ENCODE measurements at places on chromosomes 13 and 19. TPM values are rescaled to one million over a fixed set of nuclear protein-coding genes. Genes with fewer than 3 reads are reported as not detected.

Gene UBE2L5
- total RNA-seq: 0.09 TPM

Gene PTGIR
- 3.0 TPM for total RNA-seq

Gene ZNF71
- 4.4 TPM for total RNA-seq

Gene KRTDAP
- total RNA-seq: not detected

Gene IFNL1
- not detected for total RNA-seq

Gene ZNF878
- not detected for total RNA-seq

Gene ONECUT3
- total RNA-seq: not detected

Gene SCEL
- total RNA-seq: under 0.01 TPM

Gene EPSTI1
- 3.1 TPM for total RNA-seq

Gene PROZ
- total RNA-seq: not detected

Gene CGB3
- not detected for total RNA-seq

Gene VSTM2B
- total RNA-seq: not detected

Gene LILRB4
- total RNA-seq: not detected

Gene CD209
- total RNA-seq: not detected

Gene PGLYRP2
- not detected for total RNA-seq

Gene KLK6
- not detected for total RNA-seq

Gene PCDH17
- total RNA-seq: 0.09 TPM

Gene NKPD1
- 0.14 TPM for total RNA-seq

Gene KIR3DL2
- total RNA-seq: not detected

Gene GSX1
- total RNA-seq: not detected

Gene KDM4B
- 17.7 TPM for total RNA-seq

Gene ZNF836
- total RNA-seq: 7.5 TPM

Gene LSM7
- total RNA-seq: 98.0 TPM

Gene PEAK3
- not detected for total RNA-seq

Gene TEX101
- not detected for total RNA-seq

Gene PAF1
- total RNA-seq: 46.3 TPM

Gene MBD3L3
- total RNA-seq: not detected

Gene ZNF844
- total RNA-seq: 9.2 TPM

Gene ISOC2
- total RNA-seq: 55.9 TPM

Gene CCDC70
- not detected for total RNA-seq

Gene ZNF536
- 0.09 TPM for total RNA-seq

Gene ZNF284
- 2.7 TPM for total RNA-seq

Gene CATSPERD
- not detected for total RNA-seq

Measured in smooth muscle cell of bladder (primary cell).